Suppressor macrophage treated with lipopolysaccharide for 1 hour (primary cell): ENCODE measurements at places on chromosomes 16 and 17.
A peak's percentile ranks its signal among the peaks of the same experiment; 100 is the strongest.

- peak; percentile 97 for DNase-seq
These were observed 40.8 kb upstream of the SEC14L1 start for GRCh38 chr17:77099997-77100396.

DNA sequence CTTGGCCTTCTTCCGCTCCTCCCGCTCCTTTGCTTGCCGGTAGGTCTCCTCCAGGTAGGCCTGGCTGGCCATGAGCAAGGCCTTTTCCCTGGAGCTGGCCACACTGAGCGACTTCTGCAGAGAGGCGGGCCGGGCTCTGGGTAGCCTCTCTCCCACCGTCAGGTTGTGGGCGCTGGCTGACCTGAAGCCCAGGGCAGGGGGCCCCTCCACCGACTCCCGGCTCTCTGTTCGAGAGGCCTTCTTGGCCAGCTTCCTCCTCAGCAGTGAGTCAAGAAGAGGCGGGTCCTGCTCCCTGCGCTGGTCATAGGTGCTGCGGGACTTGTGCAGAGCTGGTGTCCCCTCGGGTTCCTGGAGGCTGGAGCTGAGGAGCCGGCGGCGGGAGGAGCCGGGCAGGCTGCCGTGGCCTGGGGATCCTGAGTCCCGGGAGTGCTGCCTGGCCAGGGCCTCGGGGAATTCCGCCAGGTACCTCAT is 12.8 kb downstream of the GPR179 start:
- DNase-seq: no peak

DNA sequence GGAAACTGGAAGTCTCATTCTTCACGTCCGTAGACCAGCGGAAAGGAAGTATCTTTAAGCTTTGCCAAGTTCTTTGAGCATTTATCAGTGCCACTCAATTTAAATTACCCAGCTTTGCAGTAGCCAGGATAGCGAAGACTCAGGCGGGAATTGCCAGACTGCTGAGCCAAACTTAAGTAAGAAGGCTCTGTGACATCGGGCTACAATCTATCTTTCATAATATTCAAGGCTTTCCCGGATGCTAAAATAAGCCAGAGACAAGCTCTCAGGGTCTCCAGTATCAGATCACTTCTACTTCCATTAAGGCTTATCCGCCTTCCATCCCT is 436 bp upstream of the BRIP1 start:
- peak; percentile 42 for DNase-seq

DNA sequence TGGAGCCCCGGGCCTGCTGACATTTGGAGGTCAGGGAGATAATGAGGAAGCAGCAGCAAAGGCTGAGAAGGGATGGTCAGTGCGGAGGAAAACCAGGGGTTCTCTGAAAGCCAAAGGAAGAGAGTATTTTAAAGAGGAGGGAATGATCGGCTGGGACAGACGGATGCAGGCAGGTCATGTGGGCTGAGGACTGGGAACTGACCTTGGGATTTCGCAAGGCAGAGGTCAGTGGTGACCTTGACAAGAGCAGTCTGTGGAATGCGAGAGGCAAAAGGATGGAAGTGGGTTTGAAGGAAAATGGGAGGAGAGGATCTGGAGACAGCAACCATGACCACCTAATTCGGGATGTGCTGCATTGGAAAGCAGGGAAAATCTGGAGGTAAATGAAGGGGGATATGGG is 10.2 kb downstream of the EFTUD2 start:
- DNase-seq: peak; percentile 22

- no peak for DNase-seq
These were observed 30.9 kb downstream of the MRC2 start for GRCh38 chr17:62658136-62658920.

GRCh38 chr17:4142107-4142900 is 526 bp downstream of the ZZEF1 start:
- DNase-seq: peak; percentile 64

DNA sequence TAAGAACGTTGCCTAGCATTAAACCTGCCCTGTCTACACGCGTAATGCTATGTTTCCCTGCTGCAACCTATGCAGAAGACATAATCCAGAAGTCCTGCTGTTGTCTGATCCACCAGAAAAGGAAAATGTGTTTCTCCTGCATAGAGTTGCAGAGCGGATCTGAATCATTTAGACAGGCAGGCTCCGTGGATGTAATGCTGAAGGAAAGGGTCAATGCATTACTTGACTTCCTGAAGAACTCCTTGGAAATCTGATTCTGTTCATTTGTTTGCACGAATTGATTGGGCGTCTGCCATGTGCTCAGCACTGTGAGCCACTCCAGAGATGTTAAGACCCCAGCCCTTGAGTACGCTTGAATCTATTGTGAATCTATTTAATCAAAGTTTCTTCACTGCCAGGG is 83.4 kb downstream of the FOXL1 start:
- no peak for DNase-seq

GRCh38 chr17:28549236-28550132 is 2.9 kb downstream of the UNC119 start:
- DNase-seq: peak; percentile 91

GRCh38 chr16:7601100-7601499 is 268.5 kb downstream of the RBFOX1 start:
- no peak for DNase-seq

- no peak for DNase-seq
These were observed 29.0 kb downstream of the PLD6 start for GRCh38 chr17:17177176-17177575.

DNA sequence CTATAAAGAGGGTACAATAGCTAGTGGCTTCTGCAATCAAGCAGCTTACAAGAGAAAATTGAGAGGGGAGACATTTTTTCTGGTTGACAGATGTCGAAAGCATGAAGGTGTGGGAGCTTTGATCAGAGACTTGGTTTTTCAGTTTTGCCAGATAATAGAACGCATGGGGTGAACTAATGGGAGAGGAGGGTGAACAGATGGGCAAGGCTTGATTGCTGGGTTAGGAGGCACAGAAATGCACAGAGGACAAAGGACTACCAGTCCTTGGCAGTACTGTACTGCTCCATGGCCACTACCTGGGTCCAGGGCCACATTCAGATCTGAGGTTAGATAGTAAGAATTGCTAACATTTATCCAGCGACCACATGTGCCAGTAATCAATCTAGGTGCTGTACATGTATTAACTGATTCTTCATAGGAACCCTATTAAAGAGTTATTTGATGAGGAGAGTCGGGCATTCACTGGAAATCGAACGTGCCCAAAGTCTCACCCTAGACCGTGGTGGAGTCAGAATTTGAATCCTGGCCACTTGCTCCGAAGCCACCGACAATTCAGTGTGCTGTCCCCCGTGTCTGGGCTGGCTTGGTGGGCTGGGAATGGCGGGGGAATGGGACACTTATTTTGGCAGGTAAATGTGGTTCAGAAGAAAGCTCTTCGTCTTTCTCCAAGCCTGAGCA is 873 bp upstream of the KSR1 start:
- no peak for DNase-seq

DNA sequence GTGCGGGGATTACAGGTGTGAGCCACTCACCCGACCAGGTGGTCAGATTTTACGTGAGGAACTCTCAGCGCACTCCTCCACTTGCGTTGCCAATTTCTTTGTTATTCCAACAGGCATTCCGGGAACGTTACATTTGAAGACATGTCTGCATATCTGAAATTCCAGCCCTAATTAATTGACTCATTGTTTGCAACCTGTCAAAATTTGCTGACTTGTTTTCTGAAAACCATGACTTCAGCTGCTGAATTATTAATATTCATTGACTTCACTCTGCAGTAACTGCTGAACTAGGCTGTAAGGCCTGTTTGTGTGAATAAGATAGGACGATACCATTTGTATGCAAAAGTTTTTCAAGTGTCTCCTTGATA is 16.6 kb downstream of the G6PC1 start:
- DNase-seq: no peak

GRCh38 chr17:81263371-81264181 is 24.5 kb downstream of the NDUFAF8 start:
- DNase-seq: no peak

DNA sequence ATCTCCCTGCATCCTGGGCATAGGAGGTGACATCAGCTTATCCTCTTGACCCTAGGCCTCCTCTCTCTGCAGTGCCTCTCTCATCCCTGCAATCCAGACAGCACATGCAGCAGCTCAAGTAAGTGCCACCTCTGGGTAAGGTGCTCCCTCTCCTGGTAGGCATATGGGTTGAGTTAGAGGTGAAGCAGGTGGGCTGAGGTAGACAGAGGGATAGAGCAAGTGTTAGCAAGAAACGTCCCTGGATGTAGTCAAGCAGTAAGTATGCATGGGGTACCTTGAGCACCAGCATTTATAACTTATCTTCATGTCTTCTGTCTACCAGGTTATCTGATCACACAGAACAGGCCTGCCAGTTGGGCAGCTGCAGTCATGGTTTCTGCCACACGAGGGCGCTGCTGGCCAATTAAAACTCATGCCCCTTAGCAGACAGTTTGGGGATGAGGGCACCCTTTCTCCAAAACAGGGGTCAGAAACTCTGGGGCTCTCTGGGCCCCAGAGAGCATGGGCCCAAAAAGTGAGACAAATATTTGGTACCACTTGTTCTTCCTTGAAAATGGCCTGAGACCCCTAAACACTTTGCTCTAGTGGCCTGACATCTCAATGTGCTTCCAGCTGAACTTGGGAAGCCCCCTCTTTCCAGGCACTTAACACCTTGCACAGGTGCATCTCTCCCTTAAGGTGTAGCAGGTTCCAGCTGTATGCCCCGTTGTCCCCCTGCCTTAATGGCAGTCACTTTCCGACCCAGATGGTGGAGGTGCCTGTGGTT is 59.8 kb downstream of the NEUROD2 start:
- peak; percentile 75 for DNase-seq

- DNase-seq: no peak
These were observed 26.4 kb upstream of the ENDOV start for GRCh38 chr17:80388601-80389000.

GRCh38 chr17:82444941-82445521 is 5.5 kb downstream of the CYBC1 start:
- no peak for DNase-seq

GRCh38 chr17:9343516-9343915 is 232.1 kb downstream of the STX8 start:
- no peak for DNase-seq

DNA sequence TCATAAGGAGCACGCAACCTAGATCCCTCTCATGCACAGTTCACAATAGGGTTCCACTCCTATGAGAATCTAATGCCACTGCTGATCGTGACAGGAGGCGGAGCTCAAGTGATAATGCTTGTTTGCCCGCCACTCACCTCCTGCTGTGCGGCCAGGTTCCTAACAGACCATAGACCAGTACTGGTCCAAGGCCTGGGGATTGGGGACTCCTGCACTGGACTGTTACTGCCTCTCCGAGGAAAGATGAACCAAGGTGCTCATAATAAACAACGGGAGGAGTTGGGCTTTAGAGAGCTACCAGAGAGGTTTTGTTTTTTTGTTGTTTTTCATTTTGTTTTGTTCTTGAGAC is 58.2 kb downstream of the TK2 start:
- DNase-seq: no peak

DNA sequence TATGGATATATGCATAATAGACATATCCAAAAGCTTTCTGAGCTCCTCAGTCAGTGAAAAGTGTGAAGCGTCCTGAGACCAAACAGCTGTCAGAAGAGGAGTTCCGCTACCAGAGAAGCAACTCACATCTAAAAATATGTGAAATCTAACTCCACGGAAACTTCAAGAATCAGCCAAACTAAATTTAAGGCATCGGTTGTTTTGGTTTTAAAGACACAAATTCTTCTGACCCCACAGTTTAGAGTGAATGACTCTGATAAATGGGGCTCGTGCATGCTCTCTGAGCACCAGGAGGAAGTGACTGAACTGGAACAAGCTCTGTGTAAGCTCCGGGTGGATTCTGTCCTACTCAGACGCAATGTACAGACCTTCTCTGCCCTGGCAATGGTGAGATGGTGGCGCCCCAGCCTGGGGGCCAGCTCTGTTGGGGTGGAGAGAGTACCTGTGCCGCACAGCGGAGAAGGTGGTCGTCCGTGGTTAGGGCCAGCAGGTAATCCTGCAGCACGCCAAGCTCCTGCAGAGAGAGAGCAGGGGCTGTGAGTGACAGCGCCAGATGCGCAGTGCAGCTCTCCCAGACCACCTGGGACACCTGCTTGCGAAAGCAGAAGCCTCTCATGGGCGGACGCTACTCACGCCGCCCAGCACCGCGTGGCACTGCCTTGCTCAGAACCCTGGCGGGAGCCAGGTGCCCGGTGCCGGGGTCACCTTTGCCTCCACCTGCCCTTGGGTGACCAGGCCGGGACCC is 44.4 kb upstream of the ATP2A3 start:
- DNase-seq: no peak

DNA sequence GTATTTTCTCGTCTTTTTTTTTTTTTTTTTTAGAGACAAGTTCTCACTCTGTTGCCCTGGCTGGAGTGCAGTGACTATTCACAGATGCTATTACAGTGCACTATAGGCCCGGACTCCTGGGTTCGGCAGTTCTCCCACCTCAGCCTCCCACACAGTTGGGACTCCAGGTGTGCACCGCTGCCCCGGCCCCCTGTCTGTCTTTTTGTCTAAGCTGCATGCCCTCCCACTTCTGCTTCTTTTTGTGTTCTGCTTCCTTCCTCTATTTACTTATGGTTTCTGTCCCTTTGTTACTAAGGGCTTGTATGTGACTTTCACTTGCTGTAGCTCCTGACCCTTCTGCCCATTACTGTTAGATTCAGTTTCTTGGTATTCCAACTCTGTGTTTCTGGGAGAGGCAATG is 20.5 kb downstream of the SLC7A6 start:
- peak; percentile 58 for DNase-seq

GRCh38 chr16:11976850-11977375 is 379 bp downstream of the SNX29 start:
- no peak for DNase-seq

GRCh38 chr17:63624531-63624880 is 2.3 kb downstream of the MAP3K3 start:
- no peak for DNase-seq

- DNase-seq: peak; percentile 22
These were observed 341.7 kb downstream of the C16orf95 start for GRCh38 chr16:86975445-86975844.

DNA sequence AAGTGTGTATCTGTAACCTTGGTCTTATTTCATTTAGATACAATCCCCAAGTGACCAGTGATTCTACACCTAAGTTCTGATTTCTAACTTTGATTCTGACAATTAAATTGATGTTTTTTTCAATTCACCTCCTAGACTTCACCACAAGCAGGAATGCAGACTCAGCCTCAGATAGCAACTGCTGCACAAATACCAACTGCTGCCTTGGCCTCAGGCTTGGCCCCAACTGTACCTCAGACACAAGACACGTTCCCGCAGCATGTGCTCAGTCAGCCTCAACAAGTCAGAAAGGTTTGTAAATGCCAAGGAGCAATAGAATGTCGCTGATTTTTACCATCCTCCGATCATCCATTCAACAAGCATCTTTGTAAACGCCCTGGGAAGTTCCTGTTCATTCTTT is 177.7 kb downstream of the MRTFB start:
- no peak for DNase-seq
